Heart left ventricle (tissue), 16 donors: ENCODE measurements at places on chromosomes 7 and 10. TPM values are rescaled to one million over a fixed set of nuclear protein-coding genes. Genes with fewer than 3 reads are reported as not detected.

The IDI2 gene
- 0.72 TPM for total RNA-seq

The PUS7 gene
- 6.0 TPM for total RNA-seq

DNA sequence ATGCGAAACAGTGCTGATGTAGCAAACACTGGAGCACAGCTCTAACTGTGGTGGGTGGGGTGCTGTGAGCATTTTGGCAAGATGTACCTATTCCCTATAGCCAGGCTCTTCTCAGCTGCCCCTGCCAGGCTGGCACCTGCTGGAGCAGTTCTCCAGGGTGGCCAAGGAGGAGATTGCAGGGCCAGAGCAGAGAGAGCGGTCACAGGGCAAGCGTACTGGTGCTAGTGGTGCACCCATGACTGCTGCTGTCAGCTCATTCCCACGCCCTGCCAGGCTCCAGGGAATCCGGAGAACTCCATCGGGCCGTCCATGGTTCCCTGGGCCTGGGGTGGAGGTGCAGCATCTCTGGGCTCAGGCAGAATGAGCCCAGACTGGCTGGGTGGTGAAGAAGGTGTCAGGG, 2.1 kb downstream of the COL13A1 start:
- DNase-seq, result no peak

The PDE6C gene
- not detected for total RNA-seq

The KIF11 gene
- 0.21 TPM for total RNA-seq

The GARIN1A gene
- 2.7 TPM for total RNA-seq

DNA sequence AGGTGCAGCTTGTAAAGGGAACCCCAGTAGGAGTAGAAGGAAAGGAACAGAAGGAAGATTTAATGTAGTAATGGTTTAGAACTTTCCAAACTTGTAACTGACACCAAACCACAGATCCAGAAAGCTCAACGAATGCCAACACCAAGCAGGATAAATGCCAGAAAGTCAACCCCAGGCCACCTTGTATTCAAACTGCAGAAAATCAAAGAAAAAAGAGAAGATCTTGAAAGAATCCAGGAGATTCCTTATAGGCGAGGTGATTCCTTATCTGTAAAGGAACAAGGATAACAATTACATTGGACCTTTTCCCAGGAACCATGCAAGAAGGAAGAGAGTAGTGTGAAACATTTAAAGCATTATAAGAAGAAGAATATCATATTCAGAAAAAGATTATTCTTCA, 93.6 kb downstream of the NKX6-2 start:
- DNase-seq, result no peak

- DNase-seq, result no peak
Observed at GRCh38 chr7:110804501-110804900, 286.4 kb upstream of the LRRN3 start.

- DNase-seq, result no peak
Observed at GRCh38 chr10:30705101-30705624, 75.6 kb upstream of the LYZL2 start.

The HOXA1 gene
- total RNA-seq, result 0.12 TPM

DNA sequence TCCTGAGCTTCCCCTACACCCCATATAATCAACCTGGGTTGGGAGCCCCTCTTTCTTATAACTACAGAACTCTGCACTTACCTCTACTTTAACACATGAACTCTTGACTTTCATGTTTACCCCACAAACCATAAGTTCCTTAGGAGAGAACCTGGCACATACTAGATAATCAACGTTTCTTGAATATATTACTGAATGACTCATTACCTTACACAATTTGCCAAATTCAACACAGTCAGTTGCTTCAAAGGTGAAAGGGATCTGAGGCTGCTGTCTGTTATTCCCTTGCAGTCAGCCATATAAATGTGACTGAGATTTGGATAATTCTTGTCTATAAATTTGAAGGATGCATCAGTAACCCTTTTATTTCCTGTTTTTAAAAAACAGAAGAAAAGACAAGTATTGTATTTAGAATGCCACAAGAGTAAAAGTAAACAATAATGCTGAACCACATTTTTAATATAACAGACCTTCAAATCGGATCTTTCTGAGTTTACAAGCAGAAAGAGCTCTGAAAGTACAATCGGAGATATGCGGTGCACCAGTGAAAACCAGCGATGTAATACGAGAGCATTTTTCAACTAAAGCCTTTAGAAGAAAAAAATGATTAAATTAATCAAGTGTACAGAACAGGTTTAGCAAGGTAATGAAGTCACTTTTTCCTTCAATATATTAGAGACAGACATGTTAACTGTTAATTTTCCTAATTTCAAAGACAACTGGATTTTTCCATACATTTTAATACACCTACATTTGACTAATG, 29.5 kb upstream of the LRRC17 start:
- no peak for DNase-seq

DNA sequence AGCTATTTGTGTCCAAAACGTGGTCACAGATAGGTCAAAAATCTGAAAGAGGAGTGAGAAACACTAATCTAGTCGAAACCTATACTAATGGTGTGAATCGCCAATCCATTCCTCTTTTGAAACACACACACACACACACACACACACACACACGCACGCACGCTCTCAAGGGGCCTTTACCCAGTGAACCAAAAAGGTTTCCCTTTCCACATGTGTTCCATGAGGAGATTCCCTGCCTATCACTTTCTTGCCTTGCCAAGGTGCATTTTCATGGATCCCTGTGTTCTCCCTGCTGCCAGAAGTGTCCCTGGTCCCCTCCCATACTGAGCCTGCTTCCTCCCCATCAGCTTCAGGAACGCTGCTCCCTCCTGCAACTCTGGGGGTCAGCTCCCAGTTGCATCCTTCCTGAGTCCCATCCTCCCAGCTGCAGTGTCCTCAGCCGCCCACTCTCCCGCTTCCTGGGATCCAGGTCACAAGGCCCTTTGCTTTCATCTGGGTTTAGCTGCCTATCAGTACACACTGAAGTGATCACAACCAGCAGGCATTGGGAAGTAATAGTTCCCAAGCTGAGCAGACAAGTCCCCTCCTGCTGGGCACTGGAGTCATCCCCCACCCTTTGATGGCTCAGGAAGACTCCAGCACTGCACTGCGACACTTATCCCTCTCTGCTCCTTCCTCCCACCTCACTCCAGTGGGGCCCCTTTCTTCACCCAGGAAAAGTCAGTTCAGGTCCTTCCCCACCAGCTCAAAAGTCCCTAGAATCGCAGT, 49.2 kb upstream of the KCNMA1 start:
- no peak for DNase-seq

DNA sequence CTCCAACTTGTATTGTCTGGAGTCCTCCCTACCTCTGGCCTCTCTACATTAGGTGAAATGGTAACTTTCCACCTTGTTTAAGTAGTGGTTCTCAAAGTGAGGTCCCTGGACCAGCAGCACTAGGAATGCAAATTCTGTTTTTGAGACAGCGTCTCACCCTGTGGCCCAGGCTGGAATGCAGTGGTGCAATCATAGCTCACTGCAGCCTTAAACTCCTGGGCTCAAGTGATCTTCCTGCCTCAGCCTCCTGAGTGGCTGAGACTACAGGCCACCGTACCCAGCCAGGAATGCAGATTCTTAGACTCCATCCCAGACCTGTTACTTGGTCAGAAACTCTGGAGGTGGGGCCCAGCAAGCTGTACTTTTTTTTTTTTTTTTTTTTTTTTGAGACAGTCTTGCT, 6.8 kb upstream of the TBL2 start:
- DNase-seq, result no peak

DNA sequence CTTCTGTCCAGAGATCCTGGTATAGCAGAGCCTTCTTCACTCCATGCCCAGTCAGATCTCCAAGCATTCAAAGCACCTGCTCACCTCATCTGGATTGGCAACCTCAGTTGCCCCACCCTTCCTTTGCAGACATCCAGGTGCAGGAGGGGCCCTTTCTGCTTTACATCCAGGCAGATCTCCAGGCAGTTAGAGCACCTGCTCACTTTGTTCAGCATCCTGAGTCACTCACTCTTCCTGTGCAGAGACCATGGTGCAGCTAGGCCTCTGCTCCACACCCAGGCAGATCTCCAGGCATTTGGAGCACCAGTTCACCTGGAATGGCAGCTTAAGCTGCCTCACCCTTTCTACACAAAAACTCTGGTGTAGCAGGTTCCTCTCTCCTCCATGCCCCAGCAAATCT, 153.1 kb downstream of the CDK14 start:
- no peak for DNase-seq

The ZNF33B gene
- 8.8 TPM for total RNA-seq

DNA sequence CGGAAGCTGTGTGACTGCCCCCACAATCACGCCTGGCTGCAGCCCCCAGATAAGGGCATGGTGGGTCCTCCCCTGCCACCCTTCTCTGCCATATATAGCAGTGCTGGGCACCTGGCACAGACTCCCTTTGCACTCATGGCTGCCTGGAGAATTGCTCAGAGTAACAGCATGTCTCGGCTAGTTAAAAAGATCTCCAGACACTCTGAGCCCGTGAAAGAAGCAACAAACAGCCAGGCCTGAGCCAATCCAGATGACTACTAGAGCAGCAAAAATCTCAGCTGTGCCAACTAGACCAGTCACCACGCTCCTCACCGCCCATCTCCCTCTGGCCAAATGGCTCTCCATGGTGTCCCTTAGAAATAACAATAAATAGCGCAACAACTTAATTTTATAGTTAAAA, 71.3 kb downstream of the PARD3 start:
- DNase-seq, result peak; percentile 52

The PPA1 gene
- total RNA-seq, result 73.7 TPM

DNA sequence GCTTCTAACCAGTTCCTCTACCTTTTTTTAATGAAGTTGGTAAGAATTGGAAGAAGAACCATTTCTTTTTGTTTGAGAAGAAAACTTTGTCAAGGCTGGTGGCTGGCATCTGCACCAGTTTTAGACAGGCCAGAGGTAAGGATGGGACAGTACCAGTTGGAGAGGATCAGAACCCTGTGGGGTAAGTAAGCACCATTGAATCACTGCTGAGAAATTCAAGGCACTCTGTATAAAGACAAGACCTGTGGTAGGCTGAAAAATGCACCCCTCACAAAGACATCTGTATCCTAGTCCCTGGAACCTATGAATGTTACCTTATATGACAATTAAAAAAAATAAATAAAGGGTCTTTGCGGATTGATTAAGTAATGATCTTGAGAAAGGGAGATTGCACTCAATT, 166.7 kb upstream of the NRP1 start:
- no peak for DNase-seq

The MYH16 gene
- not detected for total RNA-seq
